ENCODE measurements at places on chromosomes 4 and X.

DNA sequence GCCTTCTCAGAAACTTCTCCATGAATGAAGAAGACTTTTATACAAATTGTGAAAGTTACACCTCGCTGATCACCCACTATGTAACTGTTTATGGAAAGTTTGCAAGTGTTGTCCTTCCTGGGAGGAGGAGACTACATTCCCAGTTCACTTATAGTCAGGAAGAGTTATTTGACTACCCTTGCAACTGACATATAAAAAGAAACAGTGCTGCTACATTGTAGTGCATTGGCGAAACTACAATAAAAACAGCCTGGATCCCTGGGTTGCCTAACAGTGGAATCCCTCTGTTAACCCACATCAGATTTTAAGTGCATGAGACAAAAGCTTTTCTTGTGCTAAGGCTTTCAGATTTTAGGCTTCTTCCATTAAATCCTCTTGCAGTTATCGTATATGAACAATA is 30.4 kb downstream of the MAGEB10 start:
- no peak for DNase-seq

- no peak for DNase-seq
These were observed 2.1 kb downstream of the COPS4 start for GRCh38 chr4:83036991-83037665.

- DNase-seq = no peak
These were observed 2.8 kb upstream of the PCDH7 start for GRCh38 chr4:30717208-30718020.

DNA sequence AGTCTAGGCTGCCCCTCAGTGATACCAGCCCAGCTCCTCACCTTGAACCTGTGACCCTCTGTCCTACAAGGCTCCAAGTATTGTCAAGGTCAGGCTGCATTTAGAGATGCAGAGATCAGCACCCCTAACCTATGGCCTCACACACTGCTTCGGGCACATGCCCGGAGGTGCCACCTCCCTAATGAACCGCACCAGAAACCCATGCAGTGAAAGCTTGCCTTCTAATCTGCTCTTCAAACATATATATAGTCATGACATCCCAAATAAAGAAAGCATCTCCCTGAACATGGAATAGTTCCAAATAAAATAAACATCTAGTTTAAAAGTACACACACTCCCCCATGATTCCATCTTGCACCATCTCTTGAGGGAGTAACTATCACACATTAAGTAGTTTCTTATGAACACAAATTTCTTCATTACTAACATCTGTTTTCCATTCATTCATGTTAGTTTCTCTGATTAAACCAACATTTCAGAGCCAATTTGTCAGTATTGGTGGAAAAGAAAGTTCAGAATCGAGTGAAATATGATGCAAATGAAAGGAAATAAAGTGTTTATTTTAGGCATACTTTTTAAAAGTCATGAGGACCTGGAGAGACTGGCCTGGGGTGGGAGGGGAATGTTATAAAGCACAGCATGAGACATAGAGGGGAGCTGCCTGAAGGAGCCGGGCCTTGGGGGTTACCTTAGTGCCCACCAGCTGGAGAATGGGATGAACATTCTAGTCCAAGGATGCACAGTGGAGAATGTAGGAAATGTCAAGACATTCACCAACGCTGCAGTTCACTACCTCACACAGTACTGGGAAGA is 19.2 kb downstream of the CC2D2A start:
- DNase-seq = no peak

GRCh38 chr4:96676754-96677435 is 837.0 kb downstream of the PDHA2 start:
- no peak for DNase-seq

GRCh38 chr4:150010525-150011126 is 67.6 kb upstream of the DCLK2 start:
- peak; percentile 5 for DNase-seq

DNA sequence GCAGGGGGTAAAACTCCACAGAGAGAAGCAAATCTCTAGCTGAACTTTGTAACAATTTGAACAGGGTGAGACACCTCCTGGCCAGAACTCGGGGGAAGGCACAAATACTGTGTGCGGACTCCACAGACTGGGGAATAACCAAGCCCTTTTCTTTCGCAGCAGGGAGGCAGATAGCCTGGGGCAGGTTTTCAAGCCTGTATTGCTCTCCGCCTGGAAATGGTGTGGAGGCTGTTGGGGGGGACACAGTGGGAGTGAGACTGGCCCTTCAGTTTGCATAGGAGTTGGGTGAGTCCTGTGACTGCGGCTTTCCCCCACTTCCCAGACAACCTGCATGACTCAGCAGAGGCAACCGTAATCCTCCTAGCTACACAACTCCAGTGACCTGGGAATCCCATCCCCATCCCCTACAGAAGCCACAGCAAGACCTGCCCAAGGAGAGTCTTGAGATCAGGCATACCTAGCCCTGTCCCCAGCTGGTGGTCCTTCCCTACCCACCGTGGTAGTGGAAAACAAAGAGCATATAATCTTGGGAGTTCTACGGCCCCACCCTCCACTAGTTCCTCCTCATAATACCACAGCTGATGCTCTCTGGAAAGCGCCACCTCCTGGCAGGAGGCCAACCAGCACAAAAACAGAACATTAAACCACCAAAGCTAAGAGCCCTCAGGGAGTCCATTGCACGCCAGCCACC is 12.9 kb upstream of the SMPX start:
- DNase-seq = no peak

DNA sequence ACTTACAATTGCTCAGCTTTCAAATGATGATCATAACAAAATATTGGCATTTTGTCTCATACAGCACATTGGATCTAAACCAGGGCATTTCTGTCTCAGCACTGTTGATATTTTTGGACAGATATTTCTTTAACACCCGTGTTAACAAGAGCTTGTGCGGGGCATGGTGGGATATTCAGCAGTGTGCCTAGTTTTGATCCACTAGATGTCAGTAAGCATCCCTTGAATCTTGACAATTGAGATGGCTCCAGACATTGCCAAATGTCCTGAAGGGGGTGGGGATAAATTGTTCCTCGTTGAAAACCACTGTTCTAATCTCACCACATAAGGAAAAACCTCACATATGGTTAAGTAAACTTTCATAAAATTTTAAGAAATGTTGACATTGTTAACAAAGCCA is 806.3 kb downstream of the STIM2 start:
- no peak for DNase-seq

DNA sequence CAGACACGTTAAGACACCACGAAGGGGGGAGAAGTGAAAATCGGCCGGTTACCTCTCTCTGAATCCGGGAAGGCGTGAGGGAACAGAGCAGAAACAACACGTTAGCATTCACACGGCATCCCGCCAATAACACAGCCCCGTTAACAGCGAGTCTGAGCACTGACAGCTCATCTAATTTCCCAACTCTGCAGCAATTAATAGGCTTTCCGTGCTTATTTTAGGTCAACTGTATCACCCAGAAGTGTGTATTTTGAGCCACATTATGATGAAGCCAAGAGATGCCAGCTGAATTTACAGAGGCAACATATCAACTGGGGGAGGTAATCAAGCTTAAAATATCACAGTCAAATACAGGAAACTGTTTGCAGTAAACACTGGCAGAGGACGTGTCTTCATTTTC is 92.6 kb downstream of the NSUN7 start:
- DNase-seq = no peak

DNA sequence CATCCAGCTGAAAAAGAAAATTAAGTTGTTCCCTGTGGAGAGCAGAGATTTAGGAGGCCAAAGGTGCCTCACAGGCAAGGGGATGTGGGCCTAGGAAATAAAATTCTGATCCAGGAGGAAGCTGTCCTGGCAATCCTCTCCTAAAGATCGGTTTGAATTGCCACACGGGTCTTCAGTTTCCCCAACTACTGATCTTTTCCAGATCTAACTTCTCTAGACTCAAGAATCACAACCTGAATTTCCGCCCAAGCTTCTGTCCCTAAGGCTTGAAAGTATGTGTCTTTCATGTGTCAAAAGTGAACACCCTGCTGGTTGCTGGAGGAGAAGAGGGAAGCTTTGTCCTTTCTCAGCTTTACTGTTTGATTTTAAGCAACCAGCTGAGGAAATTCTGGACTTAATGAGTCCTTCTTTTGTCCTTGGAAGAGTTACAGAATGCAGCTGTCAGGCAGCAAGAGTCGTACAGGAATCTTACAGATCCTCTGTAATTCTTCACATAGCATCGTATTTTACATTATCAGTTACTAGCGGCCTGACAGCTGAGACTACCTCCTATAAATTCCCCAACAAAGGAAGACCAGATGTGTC is 93.8 kb downstream of the INPP4B start:
- no peak for DNase-seq

DNA sequence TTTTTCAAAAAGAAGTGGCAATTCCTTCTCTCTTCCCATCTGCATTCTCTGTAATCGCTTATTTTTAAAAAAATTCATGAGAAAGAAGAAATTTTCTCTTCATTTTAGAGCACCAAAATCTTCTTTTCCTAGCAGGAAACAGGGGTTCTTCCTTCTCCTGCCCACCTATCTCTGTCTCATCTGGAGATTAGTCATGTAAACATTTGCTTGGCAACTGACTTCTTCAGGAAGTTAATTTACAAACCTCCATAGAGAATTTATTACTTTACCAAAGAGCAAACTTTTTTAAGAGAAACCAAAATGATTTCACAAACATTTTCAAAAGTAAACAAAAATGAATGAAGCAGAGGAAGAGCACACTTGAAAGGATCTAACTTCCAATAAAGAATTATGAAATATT is 13.5 kb downstream of the TTC29 start:
- no peak for DNase-seq

- no peak for DNase-seq
These were observed 140.2 kb upstream of the TBL1X start for GRCh38 chrX:9324676-9325075.

- DNase-seq = no peak
These were observed 46.4 kb downstream of the PTPN13 start for GRCh38 chr4:86640469-86640868.

- DNase-seq = no peak
These were observed 9.0 kb downstream of the USO1 start for GRCh38 chr4:75733369-75733768.

DNA sequence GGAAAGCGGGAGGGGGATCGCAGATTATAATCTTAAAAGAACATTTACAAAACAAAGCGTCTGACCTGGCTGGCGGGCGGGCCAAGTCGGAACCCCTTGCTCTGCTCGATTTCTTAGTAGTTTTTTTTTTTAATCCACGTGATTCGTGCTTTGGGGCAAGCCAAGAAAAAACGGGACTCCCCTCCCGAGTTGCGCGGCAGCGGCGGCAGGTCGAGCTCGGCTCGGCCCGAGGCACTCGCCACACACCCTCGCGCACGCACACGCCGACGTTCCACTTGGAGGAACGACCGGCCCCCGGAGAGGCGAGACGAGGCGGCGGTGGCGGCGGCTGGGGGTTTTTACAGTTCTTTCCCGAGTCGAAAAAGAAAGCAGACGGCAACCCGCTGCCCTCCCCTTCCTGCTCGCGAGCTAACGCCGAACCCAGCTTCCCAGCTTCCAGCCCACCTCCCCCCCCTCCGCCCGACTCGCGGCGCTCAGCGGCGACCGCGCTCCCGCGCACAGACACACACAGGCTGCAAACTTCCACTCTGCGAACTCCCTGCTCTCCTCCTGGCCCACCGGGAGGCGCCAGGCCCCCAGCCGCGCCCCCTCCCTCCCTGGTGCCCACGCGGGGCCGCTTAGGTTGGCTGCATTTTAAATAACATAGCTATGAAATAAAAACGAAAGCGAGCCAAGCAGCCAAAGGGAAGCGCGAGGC is 1.2 kb downstream of the BCOR start:
- DNase-seq = no peak

DNA sequence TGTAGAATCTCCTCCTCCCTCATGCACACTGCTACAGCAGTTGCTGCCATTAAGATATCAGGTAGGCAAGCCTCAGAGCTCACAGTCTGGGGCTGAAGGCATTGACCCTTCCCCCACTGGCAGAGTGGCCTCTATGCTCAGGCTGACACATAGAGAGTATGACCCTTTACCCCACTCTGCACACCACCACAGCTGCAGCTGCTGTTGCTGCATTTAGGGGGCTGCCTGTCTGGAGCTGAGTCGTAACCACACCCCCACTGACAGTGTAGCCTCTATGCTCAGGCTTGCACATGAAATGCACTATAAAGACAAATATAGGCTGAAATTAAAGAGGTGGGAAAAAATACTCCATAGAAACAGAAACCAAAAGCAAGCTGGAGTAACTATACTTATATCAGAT is 289.3 kb upstream of the PABPC4L start:
- DNase-seq = no peak

GRCh38 chrX:3348191-3348590 is 1.7 kb upstream of the MXRA5 start:
- no peak for DNase-seq

DNA sequence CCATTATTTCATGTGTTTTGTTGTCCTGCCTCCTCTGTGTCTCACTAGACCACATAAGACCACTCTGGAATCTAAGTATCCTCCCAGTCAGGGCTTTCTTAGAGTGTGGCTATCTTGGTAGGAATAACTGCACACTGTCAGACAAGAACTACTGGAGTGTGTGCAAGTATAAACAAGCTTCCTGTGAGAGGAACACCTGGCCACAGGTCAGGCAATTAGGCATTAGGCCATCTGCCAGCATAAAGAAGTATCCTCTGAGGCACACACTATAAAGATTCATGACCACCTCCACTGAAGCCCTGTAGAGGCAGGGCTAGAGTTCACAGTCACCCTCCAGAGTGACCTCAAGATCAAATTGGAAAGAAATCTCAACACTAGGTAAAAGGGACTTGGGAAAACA is 507.0 kb upstream of the PABPC4L start:
- no peak for DNase-seq

GRCh38 chr4:145912376-145912775 is 26.2 kb downstream of the ZNF827 start:
- DNase-seq = no peak

DNA sequence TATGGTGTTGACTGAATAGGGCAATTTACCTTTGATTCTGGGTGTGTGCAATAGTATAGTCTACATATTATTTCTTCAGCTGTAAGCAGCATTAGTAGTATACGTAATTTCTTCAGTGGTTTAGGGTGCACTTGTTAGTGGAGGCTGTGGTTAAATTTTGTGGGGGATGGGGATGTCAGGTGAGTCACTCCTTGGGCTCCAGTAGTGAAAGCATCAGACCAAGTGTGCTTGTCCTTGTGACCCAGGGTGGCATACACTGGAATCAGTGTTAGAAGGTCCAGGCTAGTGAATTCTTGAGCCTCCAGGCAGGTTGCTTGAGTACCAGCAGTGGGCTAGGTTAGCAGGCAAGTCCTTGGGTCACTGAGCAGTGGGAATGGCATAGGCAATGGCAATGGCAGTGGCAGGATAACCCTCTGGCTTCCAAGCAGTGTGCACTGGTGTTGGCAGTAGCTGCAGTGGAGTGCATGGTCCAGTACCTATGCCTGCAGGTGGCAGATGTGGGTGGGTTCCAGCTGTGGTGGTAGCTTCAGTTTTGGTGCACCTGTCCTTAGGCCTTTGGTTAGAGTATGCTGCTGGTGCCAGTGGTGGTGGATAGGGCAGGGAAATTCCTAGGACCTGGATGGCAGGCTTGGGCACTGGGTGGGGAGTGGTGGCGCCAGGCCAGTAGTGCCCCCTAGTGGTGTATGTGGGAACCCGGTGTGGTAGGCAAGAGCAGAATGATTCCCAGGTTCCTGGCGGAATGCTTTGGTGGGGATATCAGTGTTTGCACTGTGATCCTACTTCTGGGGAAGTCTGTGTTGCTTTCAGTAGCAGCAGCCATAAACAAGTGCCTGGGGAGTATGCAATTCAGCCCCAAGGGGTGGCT is 531.0 kb downstream of the SMARCA1 start:
- no peak for DNase-seq
